Pancreas (tissue), 10 donors: ENCODE measurements at places on chromosomes 13 and 19. TPM values are rescaled to one million over a fixed set of nuclear protein-coding genes. Genes with fewer than 3 reads are reported as not detected.
A peak's percentile ranks its signal among the peaks of the same experiment; 100 is the strongest.

Gene LIM2
- total RNA-seq = not detected

Gene GAPDHS
- total RNA-seq = not detected

DNA sequence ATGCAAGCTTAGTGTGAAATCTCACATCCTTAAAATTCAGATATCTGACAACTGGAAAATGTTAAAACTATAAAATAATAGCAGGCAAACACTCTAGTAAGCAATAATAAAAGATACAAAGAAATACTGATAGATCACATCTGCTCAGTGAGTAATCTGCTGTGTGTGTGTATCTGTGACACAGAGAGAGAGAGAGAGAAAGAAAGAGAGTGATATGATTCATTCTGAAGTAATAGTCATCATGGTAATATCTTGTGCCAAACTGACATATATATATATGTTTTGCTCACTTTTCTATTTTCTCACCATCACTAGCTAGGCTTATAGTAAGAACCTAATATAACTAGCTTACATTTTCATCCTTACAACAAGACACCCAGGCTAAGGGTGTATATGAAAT is 288.0 kb upstream of the SLITRK6 start:
- H3K27me3 ChIP-seq = no peaks in the 10 kb centered on the region
- no peak overlapping the region for H3K27ac ChIP-seq
- no peak overlapping the region for H3K4me3 ChIP-seq
- DNase-seq = no peak
- no peaks in the 10 kb centered on the region for H3K4me1 ChIP-seq

DNA sequence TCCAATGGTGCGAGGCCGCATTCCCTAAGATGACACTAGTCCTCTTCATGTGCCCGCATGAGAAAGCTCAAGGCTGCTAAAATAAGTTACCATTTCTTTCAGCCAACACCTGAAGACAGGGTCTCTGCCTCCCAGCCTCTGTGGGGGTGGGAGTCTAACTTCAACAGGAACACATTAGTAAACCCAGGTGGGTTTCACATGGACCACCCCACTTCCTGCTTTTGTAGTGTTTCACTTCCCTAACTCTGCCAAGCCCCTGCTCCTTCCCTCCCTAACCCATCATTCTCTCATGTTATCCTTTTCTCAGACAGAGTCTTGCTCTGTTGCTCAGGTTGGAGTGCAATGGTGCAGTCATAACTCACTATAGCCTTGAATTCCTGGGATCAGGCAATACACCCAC is 783.6 kb downstream of the UQCRFS1 start:
- H3K36me3 ChIP-seq = no peaks in the 10 kb centered on the region
- no peaks in the 10 kb centered on the region for H3K27me3 ChIP-seq
- no peak for DNase-seq
- no peaks in the 10 kb centered on the region for H3K4me1 ChIP-seq
- no peak overlapping the region for H3K4me3 ChIP-seq

- no peak for DNase-seq
- no peak overlapping the region for H3K4me3 ChIP-seq
- no peaks in the 10 kb centered on the region for H3K36me3 ChIP-seq
- H3K4me1 ChIP-seq = peaks cover 19% of the 10 kb centered on the region
- H3K27me3 ChIP-seq = no peaks in the 10 kb centered on the region
Observed at GRCh38 chr13:48985756-48986155, 10.0 kb downstream of the FNDC3A start.

DNA sequence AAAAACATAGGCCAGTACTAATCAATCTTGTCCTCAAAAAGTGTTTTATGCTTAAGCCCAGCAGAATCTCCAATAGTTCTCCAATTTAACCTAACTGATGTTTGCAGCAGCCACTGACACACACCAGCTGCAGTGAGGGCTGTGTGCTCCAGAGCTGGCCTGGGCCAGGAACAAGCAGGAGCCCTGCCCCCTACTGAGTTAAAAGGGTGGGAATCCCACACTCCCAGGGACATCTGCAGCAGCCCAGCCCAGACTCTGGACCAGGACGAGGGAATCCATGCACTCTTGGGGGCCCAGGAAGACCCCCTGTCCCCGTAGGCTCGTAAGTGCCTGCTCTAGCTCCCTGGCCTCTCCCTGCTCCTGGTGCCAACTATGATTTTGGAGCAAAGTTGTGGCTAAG is 91.5 kb upstream of the ATXN8OS start:
- no peak overlapping the region for H3K27ac ChIP-seq
- peak; percentile 29 for DNase-seq
- H3K27me3 ChIP-seq = no peaks in the 10 kb centered on the region
- H3K4me1 ChIP-seq = no peaks in the 10 kb centered on the region

Gene GPR183
- total RNA-seq = 3.5 TPM
